ENCODE measurements at places on chromosomes 7 and 10.

GRCh38 chr7:1225441-1226185 lies 7.1 kb upstream of the UNCX start:
- DNase-seq, result no peak

DNA sequence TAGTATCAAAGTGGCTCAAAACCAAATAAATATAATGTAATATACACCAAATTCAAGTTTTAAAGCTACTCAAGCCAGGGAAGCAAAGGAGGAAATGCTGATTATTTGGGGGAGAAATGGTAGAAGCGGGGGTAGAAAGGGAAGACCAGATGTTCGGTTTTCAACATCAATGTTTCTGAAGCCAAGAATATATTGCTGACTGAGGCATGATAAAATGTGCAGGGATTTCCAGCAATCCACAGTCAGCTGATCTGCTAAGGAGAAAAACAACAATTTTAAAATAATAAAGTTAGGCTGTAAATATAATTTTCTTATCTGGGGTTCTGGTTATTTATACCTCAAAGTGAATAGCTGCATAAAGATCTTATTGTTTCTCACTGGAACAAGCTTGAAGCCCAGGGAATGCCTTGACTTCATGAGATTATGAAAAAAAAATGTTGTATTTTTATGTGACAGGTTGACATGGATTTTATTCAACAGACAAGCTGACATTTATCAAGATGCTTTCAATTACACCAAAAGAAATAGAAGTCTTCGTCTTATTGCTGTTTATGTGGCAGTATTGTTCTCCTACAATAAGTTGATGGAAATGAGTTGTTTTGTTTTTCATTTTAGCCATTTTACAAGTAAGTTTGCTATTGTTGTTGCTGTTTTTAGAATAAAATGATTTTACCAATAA lies 28.6 kb upstream of the BMPER start:
- no peak for DNase-seq

GRCh38 chr10:93245147-93245546 lies 171.5 kb downstream of the CYP26A1 start:
- DNase-seq, result no peak

DNA sequence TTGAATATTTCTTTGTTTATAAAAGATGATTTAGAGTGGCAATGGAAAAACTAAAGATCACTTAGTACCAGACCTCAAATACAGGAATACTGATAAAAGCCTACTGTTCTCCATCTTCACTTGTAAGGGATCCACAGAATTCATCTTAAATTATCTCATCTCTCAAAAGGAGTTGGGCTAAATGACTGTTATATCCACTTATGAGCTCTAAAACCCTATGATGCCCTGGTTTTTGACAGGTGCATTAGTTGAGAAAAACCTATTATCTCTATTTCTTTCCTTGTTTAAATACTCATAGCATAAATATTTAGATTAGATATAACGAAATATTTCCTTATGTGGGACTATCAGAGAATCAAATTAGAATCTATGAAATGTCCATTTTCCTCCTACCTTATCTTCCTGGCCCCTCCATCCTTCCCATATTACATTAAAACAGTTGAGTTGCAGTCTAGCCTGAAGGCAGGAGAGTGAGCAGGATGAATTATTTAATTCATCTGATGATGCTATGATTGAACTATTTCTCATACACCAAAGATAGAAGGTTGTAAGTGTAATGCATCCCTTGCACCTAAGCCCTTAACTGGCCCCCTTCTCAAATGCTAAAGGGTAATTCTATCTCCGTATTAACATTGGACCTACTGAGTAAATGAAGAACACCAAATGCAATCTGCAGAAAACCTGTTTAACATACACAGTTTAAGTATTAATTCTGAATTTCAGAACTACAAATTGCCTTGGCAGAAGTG lies 29.7 kb downstream of the PPP3CB start:
- DNase-seq, result no peak

DNA sequence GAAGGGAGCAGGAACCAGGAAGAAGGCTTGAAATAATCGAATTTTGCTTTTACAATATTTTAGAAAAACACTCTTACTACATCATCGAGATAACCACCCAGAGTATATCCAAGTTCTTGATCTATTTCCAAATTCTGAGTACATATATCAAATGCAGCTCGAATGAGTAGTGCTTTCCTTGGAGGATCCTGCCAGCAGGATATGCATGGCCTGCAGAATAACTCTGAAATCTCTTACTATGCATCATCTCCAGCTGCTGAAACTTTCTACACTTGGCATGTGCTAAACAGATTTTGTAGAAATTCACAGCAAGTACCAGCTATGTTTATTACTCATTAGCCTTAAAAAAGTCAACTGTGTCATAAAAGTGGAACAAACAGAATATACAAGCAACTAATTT lies 44.0 kb upstream of the ANK3 start:
- no peak for DNase-seq

GRCh38 chr10:78176320-78177317 lies 143.0 kb downstream of the RPS24 start:
- DNase-seq, result no peak

- no peak for DNase-seq
Observed at GRCh38 chr10:88474884-88475844, 108.0 kb downstream of the RNLS start.

- no peak for DNase-seq
Observed at GRCh38 chr7:123625254-123625653, 23.6 kb downstream of the ASB15 start.

DNA sequence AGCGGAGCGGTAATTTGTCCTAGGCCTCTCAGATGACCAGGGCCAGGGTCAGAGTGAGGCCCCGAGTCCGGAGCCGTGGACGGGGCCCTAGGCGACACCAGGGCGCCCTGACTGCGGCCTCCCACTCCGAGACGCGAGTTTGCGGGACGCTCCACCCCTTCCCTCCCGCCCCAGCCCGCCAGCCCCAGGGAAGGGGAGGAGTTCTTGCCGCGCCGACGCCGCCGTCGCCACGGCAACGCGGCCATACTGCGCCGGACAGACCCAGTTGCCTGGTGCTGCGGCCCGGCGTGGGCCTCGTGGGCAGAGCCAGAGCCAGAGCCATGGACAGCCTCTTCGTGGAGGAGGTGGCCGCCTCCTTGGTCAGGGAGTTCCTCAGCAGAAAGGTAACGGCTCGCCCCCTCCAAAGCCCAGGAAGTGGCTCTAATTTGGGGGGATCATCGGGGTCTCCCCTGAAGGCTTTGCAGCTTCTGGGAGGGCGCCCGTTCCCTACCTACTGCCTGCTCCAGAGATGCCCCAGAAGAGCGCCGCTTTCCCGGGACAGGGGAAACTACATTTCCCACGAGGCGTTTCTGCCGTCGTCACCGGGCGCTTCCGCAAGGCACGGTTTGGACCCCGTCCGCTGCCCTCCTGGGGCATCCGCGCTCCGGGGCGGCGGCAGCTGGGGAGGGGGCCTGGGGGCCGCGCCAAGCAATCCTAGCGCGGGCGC lies at the start of gene MINDY4:
Gene MINDY4 (plus strand): TSS at position 244 of the 706 bp plus-strand sequence. CDS start 77 bp downstream, at position 321.
- DNase-seq, result peak; percentile 54

DNA sequence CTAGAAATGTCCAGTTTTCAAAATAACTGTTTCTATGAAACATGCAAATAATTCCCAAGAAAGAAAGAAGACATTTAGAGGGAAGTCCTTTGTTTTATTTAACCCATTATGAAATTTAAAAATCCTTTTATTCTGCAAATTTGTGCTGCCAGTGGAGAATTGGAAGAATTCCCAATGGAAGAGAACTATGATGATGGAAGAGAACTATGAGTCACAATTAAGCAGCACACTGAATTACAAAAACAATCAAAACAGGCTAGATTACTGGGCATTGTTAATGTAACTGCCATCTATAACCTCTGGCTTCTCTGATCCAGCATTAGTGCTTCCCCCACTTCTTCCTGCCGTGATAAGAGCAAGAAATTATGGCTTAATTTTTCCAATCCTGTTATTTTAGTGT lies 126.2 kb upstream of the FEZF1 start:
- peak; percentile 7 for DNase-seq

GRCh38 chr7:115274-115911 lies 77.0 kb upstream of the FAM20C start:
- peak; percentile 82 for DNase-seq

DNA sequence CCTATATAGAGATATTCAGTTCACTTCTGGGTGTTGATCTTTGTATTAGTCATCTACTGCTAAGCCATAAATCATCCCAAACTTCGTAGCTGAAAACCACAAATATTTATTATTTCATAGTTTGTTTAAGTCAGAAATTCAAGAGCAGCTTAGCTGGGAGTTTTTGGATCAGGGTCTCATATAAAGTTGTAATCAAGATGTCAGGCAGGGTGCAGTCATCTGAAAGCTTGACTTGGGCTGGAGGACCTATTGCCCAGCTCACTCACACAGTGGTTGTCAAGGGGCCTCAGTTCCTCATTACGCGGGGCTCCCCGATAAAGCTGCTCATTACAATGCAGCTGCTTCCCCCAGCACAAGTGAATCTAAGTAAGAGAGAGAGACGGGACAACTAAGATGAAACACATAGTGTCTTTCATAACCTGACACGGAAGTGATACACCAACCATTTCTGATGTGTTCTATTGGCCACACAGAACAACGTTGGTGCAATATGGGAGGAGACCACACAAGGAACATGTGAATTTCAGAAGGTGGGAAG lies 15.7 kb downstream of the PPP1R3C start:
- DNase-seq, result no peak

DNA sequence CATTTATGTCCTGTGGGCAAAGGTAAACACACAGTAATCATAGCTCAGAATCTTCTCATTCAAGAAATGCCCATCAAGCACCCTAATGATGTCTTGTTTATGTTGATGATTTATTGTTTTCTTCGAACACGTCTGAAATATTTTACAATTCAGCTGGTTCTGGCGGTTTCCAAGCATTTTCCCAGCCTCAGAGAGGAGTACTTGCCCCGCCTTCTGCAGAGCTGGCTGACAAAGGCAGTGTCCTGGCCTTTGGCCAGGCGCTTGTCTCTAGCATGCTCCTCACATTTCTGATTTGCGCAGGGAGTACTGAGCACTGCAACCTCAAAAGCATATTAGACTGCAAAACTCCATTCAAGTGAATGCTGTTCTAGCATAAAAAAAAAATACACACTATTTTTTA lies 314.2 kb upstream of the GNAI1 start:
- DNase-seq, result peak; percentile 36

- DNase-seq, result no peak
Observed at GRCh38 chr10:126904516-126904817, 761 bp upstream of the DOCK1 start.

- no peak for DNase-seq
Observed at GRCh38 chr7:150800581-150801241, at the start of gene TMEM176A. Gene TMEM176A (plus strand): TSS chr7:150800769. CDS start chr7:150801551, 782 bp downstream.

DNA sequence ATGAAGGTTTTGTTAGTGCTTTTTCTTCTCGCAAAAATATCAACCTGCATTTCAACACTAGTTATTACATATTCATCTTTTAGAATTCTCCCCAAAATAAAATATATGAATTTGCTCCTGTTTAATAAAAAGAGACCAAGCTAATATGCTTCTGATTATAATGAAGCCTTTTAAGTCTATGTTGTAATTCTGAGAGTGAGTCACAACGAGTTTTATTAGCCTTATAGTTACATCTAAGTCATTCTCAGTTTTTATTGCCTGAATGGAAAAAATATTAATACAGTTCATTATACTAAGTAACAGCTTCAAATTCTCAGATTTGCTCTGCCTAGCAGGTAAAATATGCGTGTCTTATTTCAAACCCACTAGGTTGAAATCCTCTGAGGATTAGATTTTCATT lies 152.4 kb upstream of the CELF2 start:
- DNase-seq, result peak; percentile 15

- DNase-seq, result no peak
Observed at GRCh38 chr7:37149051-37149772, 299.5 kb downstream of the ELMO1 start.

- peak; percentile 42 for DNase-seq
Observed at GRCh38 chr10:34018784-34019183, 684.3 kb upstream of the NRP1 start.

GRCh38 chr7:41578700-41579099 lies 124.2 kb downstream of the INHBA start:
- DNase-seq, result no peak

DNA sequence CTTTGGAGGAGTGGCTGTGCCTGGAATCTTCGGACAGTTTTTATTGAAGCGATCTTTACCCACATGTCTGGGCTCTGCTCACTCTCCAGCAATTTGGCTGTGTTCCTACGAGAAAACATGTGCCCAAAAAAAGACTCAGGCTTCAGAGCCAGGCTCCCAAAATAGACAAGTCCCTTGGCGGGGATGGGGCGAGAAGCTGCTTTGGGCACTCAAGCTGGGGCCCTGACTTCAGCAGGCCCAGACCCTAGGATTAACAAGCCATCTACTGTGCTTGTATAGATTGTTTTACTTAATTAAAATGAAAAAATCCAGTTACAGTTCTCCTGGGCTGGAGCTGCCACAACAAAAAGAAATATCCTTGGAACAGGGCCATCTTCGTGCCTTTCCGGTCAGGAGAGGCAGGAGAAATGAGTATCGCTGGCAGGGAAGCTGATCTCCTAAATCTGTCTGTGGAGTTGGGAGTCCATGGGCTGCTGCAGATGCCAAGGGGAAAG lies 51.4 kb upstream of the PDCD4 start:
- DNase-seq, result no peak

- DNase-seq, result no peak
Observed at GRCh38 chr10:93894516-93895378, 969 bp downstream of the SLC35G1 start.

DNA sequence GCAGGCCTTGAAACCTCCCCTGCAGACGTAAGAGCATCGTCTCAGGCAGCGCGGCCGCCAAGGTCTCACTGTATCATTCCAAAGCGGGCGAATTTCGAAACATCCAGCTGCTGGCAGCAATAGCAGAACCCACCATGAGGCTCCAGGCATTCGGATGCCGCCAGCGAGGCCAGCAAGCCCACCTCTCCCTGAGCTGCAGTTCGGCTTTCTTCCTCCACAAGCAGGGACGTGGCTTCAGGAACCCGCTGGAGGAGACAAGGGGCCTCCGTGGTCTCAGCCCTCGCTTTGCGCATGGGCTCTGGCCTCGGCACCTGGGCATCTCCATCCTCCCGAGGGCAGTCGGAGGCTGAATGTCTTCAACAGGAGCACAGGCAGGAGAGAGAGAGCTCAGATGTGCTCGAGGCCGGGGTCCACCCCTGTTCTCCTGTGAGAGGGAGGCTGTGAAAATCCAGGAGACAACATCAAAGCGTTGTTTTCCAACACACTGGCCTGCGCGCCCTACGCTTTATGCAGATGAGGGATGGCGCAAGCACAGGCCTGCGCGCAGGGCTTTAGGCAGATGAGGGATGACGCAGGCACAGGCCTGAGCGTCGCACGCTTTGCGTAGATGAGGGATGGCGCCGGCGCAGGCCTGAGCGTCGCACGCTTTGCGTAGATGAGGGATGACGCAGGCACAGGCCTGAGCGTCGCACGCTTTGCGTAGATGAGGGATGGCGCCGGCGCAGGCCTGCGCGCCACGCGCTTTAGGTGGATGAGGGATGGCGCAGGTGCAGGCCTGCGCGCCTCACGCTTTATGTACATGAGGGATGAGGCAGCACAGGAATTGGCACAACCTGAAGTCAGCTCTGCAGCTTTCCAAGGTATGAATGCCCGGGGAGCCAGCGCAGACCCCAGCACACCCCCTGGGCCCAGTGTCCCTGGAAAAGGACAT lies 103.2 kb downstream of the WDR37 start:
- no peak for DNase-seq

GRCh38 chr7:48636391-48637015 lies 287.8 kb upstream of the CDC14C start:
- no peak for DNase-seq

GRCh38 chr10:129940617-129941198 lies 23.4 kb downstream of the EBF3 start:
- no peak for DNase-seq

All from renal cortical epithelial cell (primary cell).